ENCODE measurements at places on chromosomes 2 and 18. TPM values are rescaled to one million over a fixed set of nuclear protein-coding genes. Genes with fewer than 3 reads are reported as not detected.

DNA sequence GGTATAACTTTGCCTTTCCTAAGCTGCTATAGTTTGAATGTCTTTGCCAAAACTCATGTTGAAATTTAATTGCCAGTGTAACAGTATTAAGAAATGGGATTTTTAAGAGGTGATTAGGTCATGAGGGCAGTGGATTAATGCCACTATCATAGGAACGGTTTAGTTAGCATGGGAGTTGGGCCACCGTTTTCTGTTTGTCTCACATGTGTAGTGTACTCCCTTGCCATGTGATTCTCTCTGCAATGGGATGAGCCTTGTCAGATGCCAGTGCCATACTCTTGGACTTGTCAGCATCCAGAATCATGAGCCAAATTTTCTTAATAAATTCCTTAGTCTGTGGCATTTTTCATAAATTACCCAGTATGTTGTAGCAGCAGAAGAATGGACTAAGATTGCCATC is 388.9 kb upstream of the RGPD4 start:
- no peak for DNase-seq

DNA sequence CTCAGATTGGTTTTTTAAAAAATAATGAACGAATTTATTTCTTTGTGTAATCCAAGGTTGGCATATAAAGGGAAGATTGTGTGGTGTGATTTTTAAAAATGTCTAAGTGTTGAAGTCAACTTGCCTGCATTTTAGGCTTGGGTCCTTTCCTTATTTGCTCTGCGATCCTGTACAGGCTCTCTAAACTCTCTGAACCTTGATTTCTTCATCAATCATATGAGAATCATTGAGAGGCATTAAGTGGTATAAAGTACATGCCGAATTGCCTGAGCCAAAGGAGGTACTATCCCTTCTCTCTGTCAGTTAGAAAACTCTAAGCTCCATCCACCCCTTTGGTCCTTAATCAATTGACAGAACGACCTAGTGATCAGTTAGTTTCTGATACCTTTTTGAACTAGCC is 440.4 kb upstream of the MEX3C start:
- no peak for DNase-seq

DNA sequence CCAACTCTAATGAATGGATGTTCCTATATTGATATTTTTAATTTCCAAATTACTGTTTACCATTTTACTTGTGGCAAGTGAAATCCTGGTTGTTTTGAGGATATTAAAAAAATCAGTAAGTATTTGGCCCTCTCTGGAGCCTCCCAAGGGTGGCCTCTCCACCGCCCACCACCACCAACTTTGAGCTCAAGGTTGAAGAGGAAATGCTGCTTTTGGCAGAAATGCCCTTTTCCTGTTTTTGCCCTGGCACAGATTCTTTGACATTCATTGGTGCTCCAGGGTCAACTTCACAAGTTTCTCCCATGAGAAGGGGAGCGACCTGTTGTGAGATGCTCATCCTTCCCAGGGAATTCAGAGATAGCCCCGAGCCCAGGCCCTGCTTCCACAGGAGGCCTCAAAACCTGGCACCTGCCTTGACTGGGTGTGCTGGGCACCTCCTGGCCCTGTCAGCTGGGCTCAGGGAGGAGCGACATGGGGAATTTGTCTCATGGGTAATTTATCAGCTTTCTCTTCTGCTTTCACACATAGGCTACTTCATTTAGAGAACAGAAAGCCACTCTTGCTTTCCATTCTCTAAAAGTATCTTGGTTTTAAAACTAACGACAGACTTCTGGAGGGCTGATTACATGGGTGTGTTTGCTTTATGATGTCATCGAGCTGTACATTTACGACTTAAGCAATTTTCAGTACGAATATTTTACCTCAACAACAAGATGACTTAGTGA is 6.9 kb downstream of the CD8A start:
- DNase-seq: no peak

DNA sequence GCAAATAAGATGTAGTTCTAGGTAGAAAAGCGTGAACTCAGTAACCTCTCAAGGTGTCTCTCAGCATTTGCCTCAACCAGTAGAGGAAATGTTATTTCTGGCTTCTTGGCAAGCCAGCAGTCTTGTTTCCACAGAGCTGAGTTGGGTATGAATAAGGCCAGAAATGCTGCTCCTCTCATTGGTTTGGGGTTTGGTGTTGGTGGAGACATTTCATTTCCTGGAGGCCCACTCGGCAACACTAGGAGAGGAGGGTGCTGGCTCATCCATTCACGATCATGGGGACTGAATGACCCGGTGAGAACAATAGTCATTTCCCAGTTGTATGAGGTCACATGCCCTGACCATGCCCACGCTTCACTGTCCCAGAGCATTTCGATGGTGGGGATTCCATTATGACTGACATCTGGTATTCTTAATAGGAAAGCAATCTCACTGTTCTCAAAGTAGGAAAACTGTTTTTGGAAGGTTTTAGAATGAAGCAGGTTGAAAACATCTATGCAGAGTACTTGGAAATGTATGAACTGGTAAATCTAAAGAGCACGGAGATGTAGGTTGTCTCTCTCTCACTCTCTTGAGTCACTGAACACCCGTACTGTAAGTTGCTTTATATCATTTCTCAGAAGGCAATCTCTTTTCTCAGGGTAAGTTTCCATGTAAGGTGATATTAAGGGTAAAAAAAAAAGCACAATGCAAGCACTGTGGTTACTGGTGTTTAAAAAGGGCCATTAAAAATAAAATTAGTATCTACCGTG is 37.1 kb upstream of the CTLA4 start:
- no peak for DNase-seq

SERPINB12 gene
- total RNA-seq: not detected

Data from chondrocyte (in vitro differentiated cells).